ENCODE measurements at places on chromosomes 13 and 19. TPM values are rescaled to one million over a fixed set of nuclear protein-coding genes. Genes with fewer than 3 reads are reported as not detected.

DNA sequence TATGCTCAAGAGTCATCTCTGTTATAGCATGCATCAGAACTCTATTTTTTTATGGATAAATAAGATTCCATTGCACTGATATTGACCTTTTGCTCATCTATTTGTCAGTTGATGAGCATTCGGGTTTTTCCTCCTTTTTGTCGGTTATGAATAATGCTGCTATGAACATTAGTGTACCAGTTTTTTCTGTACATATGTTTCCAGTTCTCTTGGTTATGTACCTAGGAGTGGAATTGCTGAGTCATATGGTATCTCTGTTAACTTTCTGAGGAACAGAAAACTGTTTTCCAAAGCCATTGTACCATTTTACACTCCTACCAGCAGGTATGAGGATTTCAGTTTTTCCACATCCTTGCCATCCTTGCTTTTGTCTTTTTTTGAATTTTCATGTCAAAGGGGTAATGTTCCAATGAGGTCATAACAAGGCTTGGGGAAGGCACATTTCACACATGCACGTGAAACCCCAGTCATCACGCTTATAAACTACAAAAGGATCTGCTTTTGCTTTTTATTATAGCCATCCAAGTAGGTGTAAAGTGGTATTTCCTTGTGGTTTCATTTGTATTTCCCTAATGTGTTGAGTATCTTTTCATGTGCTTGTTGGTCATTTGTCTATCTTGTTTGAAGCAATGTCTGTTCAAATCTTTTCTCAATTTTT is 14.6 kb downstream of the KBTBD7 start:
- no peak overlapping the region for H3K4me3 ChIP-seq
- no peaks in the 10 kb centered on the region for H3K27me3 ChIP-seq
- no peaks in the 10 kb centered on the region for H3K36me3 ChIP-seq
- H3K4me1 ChIP-seq, result 0 out of 2 replicates have a peak, but pooled peaks cover 3% of the 10 kb centered on the region
- no peak for DNase-seq

Gene OLFM4
- total RNA-seq, result 0.12 TPM

Gene SIGLEC12
- not detected for total RNA-seq

DNA sequence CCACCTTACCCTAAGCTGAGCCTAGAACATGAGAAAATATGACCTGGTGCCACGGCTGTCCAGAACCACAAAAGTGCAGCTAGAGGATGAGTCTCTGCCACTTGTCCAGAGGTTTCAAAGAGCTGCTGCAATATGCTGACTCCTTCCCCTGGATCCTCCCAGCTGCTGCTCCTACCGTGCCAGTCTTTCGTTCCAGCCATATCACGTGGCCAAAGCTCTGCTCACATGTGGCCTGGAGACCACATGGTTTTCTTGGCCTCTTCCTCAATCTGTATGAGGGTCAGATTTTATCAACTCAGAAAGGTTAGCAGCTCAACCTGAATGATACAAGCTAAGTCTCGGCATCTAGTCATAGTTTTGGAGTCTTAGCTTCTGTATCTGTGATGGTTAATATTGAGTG is 3.2 kb upstream of the SACS start:
- H3K4me1 ChIP-seq, result peaks cover 4% of the 10 kb centered on the region
- 0 out of 2 replicates have a peak, but pooled peaks cover 3% of the 10 kb centered on the region for H3K27me3 ChIP-seq
- H3K4me3 ChIP-seq, result no peak overlapping the region
- no peak for DNase-seq

GRCh38 chr13:111219280-111219679 is 101.2 kb upstream of the TEX29 start:
- H3K36me3 ChIP-seq, result no peaks in the 10 kb centered on the region
- no peak overlapping the region for H3K4me3 ChIP-seq
- no peaks in the 10 kb centered on the region for H3K27me3 ChIP-seq
- no peak overlapping the region for H3K27ac ChIP-seq

DNA sequence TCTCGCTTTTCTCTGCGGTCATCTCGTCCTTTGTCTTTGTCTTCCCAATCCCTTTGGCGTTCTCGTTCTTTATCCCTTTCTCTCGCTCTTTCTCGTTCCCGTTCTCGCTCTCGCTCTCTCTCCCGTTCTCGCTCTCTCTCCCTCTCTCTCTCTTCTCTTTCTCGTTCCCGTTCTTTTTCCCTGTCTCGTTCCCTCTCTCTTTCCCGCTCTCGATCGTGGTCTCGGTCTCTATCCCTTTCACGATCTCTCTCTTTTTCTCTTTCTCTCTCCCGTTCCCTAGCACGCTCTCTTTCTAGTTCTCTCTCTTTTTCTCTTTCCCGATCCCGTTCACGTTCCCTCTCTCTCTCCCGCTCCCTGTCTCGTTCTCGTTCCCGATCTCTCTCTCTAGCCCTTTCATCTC is 77.2 kb downstream of the ZC3H13 start:
- H3K27ac ChIP-seq, result no peak overlapping the region
- no peak for DNase-seq
- H3K4me3 ChIP-seq, result no peak overlapping the region
- no peaks in the 10 kb centered on the region for H3K27me3 ChIP-seq

GRCh38 chr19:4284176-4284958 is 5.3 kb downstream of the SHD start:
- peak; percentile 77 for DNase-seq
- no peaks in the 10 kb centered on the region for H3K36me3 ChIP-seq
- H3K4me3 ChIP-seq, result peak overlapping the region; percentile 35
- H3K27ac ChIP-seq, result no peak overlapping the region

DNA sequence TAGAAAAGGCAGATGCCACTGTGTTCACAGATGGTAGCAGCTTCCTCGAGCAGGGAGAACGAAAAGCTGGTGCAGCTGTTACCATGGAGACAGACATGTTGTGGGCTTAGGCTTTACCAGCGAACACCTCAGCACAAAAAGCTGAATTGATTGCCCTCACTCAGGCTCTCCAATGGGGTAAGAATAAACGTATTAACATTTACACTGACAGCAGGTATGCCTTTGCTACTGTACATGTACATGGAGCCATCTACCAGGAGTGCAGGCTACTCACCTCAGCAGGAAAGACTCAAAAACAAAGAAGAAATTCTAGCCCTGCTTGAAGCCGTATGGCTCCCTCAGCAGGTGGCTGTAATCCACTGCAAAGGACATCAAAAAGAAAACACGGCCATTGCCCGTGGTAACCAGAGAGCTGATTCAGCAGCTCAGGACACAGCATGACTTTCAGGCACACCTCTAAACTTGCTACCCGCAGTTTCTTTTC is 197.7 kb downstream of the ZNF737 start:
- H3K4me1 ChIP-seq, result no peaks in the 10 kb centered on the region
- no peak for DNase-seq
- H3K36me3 ChIP-seq, result no peaks in the 10 kb centered on the region
- H3K27me3 ChIP-seq, result no peaks in the 10 kb centered on the region
- H3K4me3 ChIP-seq, result no peak overlapping the region

Gene KLK15
- total RNA-seq, result not detected

DNA sequence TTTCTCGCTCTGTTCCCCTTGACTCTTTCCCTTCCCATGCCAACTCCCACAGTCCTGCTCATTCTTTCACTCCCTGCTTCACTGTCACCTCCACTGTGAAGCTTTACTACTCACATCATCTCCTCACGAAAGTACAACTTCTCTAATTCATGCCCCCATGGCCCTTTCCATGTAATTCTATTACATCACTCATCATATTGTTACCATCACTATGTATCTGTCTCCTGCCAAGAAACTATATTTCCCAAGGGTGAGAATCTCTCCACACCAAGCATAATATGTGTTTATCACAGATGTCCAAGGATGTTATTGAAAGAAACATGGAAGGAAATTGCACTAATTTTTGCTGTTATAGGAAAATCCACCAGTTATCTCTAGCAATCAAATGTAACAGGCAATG is 37.2 kb upstream of the LRCH1 start:
- no peak overlapping the region for H3K27ac ChIP-seq
- DNase-seq, result no peak
- H3K27me3 ChIP-seq, result no peaks in the 10 kb centered on the region
- no peaks in the 10 kb centered on the region for H3K36me3 ChIP-seq

GRCh38 chr13:32038343-32038742 is 6.8 kb downstream of the FRY start:
- no peaks in the 10 kb centered on the region for H3K4me1 ChIP-seq
- H3K27ac ChIP-seq, result no peak overlapping the region
- H3K4me3 ChIP-seq, result no peak overlapping the region
